Neural progenitor cell (in vitro differentiated cells): ENCODE measurements at places on chromosomes 11 and 22. TPM values are rescaled to one million over a fixed set of nuclear protein-coding genes. Genes with fewer than 3 reads are reported as not detected.

DNA sequence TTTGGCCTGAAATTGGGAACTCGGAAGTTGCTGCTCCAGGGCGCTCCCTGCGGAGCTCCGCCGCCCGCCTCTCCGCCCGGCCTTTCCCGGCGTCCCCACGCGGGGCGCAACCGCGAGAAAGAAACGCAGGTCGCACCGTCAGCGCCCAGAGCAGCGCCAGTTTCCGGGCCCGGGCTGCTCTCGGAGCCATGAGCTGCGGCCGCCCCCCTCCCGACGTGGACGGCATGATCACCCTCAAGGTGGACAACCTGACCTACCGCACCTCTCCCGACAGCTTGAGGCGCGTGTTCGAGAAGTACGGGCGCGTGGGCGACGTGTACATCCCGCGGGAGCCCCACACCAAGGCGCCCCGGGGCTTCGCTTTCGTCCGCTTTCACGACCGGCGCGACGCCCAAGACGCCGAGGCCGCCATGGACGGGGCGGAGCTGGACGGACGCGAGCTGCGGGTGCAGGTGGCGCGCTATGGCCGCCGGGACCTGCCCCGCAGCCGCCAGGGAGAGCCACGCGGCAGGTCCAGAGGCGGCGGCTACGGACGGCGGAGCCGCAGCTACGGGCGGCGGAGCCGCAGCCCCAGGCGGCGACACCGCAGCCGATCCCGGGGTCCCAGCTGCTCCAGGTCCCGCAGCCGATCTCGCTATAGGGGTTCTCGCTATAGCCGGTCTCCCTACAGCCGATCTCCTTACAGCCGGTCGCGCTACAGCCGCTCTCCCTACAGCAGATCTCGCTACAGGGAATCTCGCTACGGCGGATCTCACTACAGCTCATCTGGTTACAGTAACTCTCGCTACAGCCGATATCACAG is 521 bp downstream of the SRSF8 start:
- DNase-seq: peak; percentile 85

DNA sequence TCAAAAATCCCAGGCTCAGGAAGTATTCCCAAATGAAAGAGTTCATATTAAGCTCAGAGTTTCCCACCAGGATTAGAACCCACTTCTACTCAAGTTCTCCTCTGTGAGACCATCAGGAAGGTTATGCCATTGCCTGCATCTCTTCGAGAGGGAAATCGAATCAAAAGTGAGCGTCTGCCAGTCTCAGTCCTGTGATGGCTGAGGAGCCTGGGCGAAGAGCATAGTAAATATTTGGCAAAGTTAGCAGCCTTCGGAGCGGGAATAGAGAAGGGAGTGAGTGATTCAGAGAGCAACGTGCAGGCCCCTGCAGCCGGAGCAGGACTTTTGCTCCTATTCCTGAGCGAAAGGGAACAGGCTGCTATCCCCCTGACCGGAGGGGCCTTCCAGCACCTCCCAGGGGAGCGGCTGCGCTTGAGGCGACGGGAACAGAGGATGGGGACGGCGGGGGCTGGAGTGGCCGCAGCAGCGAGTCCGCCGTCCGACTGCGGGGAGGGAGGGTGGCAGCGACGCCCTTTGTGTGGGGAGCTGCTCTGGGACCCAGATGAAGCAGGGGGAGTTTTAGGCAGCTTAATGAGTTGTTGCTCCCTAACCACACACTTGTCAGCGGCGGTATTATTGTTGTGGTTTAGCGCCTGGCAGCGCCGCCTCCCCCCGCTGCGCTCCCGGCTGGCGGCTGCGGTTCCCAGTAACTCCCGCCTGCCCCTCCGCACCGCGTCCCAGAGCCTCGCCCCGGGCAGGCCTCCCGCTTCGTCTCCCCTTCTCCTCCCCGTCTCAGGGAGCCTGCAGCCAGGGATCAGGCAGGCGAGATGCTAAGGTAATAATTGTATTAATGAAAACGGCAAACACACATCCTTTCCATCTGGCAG is 21.7 kb upstream of the NRGN start:
- peak; percentile 73 for DNase-seq

- no peak for DNase-seq
Measured at GRCh38 chr22:46041642-46042041, 64.7 kb upstream of the WNT7B start.

DNA sequence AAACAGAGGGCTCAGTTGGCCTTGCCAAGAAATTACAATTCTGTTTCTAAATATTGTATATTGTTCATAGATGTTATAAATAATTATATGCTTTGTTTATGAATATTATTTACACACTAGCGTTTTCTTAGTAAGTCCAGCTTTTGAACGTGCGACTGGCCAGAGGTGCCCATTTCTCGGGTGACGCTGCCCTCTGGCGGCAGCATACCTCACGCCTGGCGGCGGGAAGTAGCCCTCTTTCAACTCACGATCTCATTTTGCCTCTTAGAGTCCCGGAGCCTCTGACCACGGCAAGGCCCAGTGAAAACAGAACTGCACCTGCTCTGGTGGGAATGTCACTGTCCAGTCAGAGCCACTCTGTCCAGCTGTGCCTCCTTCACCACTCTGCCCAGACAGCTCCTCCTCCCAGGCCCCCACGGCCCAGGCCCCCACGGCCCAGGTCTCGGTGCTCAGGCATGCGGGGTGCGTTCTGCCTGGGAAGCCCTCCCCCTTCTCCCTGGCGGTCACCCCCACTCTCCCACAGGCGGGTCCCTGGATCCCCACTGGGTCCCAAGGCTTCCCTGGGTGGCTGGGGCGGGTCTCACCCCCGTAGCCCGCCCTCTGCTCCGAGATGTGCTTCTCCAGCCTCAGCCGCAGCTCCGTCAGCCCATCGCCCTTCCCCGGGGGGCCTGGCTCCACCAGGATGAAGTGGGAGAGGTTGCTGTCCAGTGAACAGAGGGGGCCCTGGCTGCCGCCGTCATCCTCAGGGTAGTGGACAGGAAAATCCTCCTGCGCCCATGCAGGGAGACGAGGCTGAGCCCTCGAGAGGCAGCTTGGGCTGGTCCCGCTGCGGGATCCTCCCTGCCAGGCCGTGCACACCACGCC is 19.3 kb downstream of the TSSC4 start:
- DNase-seq: peak; percentile 90

FIBIN gene
- 0.09 TPM in 1 of 2 replicates, not detected in the other for total RNA-seq

- no peak for DNase-seq
Measured at GRCh38 chr11:134032501-134033091, 36.3 kb upstream of the JAM3 start.
